Foreskin fibroblast (primary cell): ENCODE measurements at places on chromosomes 5 and 9.

DNA sequence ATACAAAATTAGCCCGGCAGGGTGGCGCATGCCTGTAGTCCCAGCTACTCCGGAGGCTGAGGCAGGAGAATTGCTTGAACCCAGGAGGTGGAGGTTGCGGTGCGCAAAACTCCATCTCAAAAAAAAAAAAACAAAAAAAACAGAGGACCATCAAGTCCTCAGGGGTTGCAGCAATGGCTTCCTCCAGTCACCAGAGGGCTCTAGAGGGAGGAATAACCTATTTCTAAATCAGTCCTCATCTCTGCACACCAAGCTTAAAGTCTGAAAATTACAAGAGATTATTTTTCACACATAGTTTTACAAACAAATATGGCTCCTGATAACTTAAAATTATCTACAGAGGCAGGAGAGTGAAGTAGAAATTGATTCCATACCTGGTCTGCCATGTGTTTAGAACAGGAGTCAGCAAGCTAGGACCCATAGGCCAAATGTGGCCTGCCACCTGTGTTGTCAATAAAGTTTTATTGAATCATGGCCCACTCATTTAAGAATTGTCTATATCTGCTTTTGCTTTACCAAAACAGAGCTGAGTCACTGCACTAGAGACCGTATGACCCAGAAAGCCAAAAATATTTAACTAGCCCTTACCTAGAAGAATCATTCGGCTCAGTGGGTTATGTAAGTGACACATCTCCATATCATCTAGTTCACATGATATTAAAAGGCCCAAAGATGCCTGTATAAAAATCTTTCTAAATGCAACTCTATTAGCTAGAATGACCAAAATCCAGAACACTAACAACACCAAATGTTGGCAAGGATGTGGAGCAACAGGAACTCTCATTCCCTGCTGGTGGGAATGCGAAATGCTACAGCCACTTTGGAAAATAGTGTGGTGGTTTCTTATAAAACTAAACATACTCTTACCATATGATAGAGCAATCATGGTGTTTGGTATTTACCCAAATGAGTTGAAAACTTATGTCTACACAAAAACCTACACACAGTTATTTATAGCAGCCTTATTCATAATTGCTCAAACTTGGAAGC is 207.7 kb downstream of the FRMD3 start:
- no peak for DNase-seq

DNA sequence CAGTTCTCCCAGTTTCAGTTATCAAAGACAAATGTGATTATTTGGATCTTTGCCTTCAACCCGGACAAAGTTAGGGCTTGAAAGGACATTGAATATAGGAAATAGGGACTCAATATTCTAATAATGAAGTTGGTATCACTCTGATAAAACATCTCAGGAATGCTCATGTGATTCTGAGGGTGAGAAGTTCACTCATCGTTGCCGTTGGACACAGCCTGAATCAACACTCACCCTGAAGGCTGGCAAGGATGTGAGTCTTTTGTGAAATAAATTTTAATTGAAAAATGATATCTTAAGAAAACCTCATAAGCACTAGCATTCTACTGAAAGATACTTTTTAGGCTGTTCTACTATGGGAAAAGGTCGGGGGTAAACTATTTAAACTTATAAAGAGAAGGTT is 44.8 kb upstream of the C9orf72 start:
- no peak for DNase-seq

DNA sequence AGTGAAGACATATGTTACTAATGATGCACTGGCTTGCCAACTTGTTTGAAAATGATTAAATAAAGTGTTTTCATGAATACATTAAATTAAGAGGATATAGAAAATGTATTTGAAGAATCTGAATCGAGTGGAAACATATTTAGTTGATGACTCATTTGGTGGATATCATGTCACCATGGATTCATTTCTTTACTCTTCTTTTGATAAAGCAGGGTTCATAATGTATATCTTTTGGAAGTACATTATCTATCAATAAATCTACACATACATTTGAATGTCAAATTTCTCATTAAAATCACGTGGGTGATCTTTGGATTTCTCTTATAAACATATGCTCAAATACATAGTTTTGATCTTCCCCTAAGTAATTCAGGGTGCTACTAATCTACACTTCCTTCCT is 1148.1 kb upstream of the ACO1 start:
- DNase-seq, result no peak

- no peak for DNase-seq
These were observed 2.3 kb upstream of the MAN1B1 start for GRCh38 chr9:137084526-137084925.

DNA sequence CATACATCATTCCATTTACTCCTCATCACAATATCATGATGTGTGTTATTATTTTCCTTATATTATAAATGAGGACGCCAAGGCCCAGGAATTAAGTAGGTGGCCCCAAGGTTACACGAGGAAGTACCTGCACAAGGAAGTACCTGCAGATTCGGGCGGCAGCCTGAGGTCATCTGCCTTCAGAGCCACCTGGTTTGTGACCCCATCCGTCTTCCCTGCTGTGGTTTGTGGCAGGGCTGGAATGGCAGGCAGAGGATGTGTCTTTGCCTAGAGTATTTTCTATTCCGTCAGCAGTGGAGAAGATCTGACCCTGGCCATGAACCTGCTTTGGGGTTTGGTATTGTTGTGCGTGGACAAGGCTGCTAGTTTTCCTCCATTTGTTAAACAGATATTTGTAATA is 59.7 kb downstream of the PDZD2 start:
- DNase-seq, result no peak

GRCh38 chr9:109342878-109343277 is 22.0 kb upstream of the EPB41L4B start:
- DNase-seq, result no peak

GRCh38 chr9:81898851-81899250 is 29.4 kb upstream of the SPATA31D4 start:
- DNase-seq, result no peak

- DNase-seq, result no peak
These were observed 131.1 kb upstream of the ICE1 start for GRCh38 chr5:5291357-5291756.

DNA sequence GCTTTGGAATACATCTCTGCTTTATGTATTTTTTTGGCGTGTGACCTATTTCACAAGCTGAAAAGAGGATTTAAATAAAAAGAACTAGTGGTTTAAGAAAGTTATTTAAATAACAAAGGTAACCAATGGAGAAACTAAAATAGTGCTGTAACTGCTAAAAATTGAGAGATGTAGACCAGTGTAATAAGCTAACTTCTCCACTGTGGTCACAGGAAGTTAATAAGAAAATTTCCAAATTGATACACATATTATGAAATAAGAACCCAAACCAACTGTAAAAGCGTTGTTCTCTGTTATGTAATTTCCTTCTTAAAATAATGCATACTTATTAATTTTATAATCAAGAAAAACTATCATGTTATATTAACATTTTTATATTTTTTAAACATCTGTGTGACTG is 29.1 kb upstream of the ZFAND5 start:
- DNase-seq, result no peak

DNA sequence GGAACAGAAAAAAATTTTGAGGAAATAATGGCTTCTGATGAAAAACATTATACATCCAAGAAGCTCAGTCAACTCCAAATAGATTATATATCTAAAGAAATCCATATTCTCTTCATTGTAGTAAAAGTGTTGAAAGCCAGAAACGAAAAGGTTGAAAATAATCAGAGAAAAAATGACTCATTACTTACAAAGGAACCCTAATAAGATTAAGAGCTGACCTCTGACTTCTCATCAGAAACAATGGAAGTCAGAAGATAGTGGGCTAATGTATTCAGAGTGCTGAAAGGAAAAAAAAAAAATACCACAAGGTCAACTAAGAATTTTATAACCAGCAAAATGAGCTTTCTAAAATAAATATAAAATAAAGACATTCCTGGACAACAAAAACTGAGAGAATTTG is 60.0 kb downstream of the HSD17B4 start:
- DNase-seq, result no peak

- DNase-seq, result peak; percentile 68
These were observed 149.9 kb upstream of the PRR16 start for GRCh38 chr5:120314191-120314590.

- DNase-seq, result peak; percentile 21
These were observed 542.3 kb downstream of the PDE4D start for GRCh38 chr5:59351076-59351794.

DNA sequence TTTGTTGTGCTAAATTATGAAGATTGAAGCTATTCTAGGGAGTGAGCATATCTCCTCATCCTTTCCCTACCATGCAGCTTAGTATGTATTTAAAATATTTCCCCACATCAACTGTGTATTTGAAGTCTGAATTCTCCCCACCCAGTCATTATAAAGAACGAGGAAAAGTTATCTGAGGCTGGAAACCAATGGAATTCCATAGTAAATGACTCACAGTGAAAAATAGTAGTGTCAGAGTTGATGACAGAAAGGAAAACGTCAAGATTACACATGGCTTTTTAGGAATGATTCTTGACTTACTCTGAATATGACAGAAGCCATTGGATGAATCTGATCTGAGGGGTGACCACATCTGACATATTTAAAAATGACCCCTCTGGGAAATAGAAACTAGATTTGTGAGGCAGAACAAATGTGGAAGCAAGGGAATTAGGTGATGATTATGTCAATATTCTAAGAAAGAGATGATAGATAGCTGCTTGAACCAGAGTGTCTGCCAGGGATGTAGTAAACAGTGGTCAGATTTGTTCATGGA is 1768.9 kb upstream of the CDH9 start:
- DNase-seq, result no peak

DNA sequence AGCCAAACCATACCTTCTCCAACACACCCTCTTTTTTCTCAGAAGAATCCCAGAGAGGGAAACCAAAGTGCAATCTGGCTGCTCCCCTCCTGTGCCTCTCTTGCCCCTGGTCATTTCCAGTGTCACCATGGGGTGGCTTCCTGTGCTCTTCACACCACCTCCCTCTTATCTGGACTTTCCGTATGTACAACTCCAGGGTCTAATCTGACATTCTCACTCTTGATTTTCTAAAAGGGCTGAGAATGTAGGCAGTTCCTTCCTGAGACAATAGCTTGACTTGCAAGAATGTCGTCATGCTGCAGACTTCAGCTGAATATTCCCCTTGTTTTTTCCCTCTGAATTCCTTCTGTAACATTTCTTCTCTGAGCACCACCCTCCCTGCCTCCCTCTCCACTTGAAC is 110.2 kb downstream of the FBXL7 start:
- no peak for DNase-seq

- no peak for DNase-seq
These were observed 59.4 kb upstream of the ZSWIM6 start for GRCh38 chr5:61272688-61273087.

DNA sequence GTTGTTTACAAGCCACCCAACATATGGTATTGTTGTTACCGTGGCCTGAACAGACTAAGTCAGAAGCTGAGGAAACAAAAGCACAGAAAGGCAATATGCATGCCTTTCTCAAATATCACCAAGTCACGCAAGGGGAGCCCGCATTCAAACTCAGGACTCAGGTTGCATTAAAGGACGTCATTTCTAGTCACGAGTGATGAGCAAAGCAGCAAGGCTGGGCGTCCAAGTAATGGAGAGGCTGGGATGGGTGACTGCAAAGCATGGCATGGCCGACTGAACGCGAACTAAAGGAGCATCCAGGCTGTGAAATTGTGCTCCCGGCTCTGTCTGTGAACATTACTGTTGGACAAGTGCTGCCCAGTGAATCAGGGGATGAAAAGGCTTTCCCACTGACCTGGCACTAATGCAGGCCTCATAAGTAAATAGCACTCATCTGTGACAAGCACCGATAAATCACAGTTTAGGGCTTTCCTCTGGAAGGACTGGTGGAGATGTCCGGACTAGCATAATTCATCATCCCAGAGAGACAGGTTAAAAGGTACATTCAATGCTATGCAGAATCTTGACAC is 202.8 kb downstream of the SPOCK1 start:
- no peak for DNase-seq

- no peak for DNase-seq
These were observed 453.3 kb upstream of the KLF4 start for GRCh38 chr9:107942856-107943255.

DNA sequence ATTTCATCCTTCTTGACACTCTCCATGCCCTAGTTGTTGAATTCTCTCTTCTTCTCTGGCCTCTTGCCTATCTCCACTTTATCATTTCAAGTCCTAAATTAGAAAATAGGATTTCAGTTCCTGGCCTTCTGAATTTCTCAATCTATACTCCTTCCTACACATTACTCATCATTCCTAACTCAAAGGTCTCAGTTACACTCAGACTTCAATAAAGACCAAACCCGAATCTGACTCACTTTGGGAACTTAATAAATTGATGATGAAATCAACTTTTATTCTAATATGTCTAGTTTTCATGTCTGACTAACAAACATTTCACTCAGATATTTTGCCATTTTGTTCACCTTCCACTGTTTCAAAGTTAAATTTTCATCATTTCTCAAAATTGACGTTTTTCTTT is 113.6 kb upstream of the TSLP start:
- DNase-seq, result peak; percentile 82

DNA sequence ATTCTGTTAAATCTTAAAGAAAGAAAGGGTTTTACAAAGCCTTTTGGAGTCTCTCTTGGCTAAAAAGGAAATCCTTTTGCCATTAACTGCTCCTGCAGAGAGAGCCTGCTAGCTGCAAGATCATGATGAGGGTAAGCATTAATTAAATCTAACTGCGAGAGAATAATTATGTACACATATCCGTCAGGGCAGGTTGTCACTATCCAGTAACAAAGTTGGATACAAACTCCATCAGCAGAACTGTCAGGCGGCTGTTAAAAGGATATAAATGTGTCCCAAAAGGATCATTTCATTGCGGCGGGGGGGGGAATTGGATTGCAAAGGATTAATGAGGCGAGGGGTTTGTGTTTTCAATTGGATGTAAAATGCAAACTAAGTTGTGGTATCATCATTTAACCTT is 289.3 kb downstream of the ASTN2 start:
- DNase-seq, result no peak

DNA sequence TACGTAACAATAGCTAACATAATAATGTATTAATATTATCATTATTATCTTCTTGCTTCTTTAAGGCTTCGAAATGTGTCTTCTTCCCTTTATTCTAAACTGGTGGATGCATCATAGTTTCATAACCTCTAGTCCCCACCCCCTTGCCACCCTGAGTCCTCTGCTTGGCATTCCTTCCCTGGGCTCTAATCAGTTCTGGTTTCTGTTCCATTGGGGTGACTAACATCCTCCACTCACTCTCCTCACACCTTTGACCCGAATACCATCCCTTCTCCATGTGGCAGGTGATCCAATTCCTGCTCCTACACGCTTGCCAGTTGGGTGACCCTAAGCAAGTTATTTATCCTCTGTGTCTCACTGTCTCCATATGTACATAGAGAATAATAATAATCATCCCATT is 286.1 kb downstream of the TRPM3 start:
- peak; percentile 85 for DNase-seq
